Muscle of arm (tissue), 14 donors: ENCODE measurements at places on chromosomes 13 and 19.

DNA sequence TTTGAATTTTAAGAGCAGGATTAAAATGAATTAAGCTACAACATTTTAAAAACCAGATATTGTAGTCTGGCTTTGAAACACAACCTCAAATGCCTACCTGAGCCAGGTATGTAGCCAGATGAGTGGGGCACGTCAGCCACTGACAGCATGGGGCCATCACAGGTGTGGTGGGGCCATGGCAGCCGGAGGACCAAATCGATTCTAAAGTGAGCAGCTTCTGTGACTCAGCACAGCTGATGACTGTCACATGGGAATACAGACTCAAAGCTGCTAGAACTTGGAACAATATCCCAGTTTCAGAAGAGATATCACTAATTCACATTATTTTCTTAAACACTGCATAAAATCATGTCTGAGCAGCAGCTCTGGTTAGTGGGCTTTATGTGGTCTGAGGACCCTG, 52.8 kb downstream of the SERP2 start:
- DNase-seq: no peak

GRCh38 chr19:55993492-55993891, 6.9 kb downstream of the NLRP5 start:
- no peak for DNase-seq

DNA sequence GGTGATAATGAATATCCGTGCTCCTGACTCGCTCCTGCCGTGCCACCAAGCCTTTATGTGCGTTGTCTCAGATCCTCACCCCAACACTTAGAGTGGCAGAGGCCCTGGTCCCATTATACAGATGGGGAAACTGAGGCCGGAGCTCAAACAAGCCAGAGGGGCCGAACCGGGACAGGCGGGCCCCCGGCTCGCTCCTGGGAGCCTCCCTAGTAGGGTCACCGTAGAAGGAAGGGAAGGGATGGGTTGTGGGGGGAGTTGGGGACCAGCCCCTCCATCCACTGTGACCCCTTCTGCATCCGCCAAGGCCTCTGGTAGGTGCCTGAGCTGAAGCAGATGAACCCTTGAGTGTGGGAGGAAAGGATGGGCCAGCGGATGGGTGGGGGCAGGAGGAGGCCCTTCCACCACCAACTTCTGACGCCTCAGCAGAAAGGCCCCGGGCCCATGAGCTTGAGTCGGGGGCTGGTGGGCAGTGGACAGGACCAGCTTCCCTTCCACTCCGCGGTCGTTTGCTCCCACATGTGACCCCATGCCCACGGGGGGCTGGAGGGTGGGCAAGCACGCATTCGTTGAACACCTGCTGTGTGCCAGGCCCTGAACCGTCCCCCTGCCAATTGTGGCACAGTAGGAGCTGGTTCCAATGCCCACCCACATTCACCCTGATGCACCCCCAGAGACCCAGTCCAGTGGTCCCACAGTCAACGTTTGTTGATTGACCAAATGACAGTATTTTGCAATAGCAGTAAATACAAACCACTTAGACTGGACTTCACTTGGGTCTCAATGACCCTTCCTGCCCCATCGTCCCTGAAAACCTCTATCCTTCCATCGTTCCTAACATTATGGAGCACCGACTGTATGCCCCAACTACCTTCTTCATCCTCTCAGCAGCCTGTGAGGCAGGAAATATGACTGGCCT, 24.2 kb upstream of the TCF3 start:
- DNase-seq: no peak

- DNase-seq: no peak
These were observed 35.4 kb downstream of the GSX1 start for GRCh38 chr13:27827646-27828045.

GRCh38 chr19:688214-688613, 7.0 kb downstream of the PRSS57 start:
- no peak for DNase-seq

DNA sequence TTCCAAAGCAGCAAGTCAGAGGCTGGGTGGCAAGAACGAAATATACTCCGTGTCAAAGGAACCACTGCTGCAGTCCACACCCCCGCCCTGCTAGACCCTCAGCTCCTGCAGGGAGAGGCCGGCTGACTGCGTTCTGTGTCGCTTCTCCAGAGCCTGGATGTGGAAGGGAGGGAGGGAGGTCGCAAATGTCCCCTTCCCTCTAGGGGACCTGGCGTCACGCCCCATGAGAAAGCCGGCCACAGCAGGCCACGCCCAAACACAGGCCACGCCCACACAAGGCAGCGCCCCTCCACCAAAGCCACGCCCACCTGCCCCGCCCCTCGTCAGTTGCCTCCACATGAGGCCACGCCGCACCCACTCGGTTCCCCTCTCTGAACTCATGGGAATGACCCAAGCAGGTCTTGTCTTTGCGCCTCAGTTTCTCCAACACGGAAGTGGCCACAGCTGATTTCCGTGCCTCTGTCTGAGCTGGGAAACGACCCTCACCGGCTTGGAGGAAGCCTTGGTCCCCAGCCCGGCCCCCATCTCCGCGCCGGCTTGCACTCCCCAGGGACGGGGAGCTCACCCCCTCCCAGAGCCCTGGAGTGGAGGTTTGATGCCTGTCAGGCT, 38.4 kb upstream of the TCF3 start:
- no peak for DNase-seq

DNA sequence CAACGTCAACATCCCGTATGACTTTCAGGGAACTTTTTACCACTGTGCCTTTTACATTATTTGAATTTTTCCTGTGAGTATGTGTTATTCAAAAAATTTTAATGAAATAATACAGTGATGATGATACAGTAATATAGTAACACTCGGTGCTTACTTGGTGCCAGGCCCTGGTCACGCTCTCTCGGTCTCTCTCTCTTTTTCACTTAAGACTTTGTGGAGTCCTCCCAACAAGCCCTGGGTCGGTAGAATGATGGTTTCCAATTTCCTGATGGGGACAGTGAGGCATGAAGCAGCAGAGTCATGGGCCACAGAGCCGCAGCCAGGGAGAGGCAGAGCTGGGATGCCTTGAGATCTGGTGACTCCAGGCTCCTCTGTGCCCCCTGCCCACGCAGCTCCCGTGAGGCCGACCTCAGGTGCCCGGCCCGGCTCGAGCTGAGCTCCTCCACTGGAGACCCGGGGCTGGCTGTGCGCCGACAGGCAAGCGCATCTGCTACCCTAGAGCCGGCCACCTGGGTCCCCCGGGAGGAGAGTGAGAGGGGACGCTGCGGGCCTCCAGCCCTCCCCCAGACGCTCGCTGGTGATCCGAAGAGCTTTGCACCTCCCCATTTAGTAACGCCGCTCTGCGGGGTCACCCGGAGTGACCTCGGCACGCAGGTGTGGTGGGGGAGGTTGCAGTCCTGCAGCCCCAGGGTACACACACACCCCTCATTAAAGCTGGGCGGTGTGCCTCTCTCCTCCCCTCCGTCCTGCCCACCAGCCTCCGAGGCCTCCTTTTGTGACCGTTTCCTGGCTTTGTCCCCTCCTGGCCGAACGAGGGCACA, 4.4 kb upstream of the SBK3 start:
- no peak for DNase-seq

DNA sequence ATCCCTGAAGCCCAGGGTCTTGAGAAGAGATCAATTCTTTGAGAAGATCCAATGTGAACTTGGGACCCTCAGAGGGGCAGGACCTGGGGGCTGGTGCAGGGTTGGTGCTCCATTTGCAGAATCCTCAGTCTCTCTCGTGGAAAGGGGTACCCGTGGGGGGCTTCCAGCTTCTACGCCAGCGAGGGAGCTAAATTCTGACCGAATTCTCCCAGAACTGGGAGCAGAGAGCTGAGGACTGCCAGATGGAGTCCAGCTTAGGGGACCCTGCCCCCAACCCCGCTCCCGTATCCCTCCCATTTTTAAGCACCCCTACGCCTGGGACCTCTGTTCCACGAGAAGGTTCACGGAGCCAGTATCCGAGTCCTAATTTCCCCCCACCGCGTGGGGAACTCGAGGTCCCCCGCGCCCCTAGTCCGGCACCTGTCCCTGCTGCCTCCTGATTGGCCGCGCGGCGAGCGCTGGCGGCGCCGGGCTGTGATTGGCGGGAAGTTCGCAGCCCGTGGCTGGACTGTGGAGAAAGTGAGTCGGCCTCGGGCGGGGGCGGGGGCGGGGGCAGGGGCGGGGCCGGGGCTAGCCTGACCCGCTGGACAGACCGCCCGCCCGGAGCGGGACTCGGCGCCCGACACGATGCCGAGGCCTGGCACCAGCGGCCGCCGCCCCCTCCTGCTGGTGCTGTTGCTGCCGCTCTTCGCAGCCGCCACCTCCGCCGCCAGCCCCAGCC, 4.4 kb upstream of the LTBP4 start:
- no peak for DNase-seq

GRCh38 chr19:6925801-6926751, 38.7 kb downstream of the ADGRE1 start:
- no peak for DNase-seq

GRCh38 chr19:40228863-40229262, 2.4 kb upstream of the CCNP start:
- no peak for DNase-seq

- no peak for DNase-seq
These were observed 857.8 kb downstream of the DIAPH3 start for GRCh38 chr13:59305896-59306295.

- DNase-seq: peak; percentile 6
These were observed 17.9 kb upstream of the OR10H5 start for GRCh38 chr19:15769586-15769985.

- DNase-seq: no peak
These were observed 600.0 kb downstream of the FGF9 start for GRCh38 chr13:22270881-22271280.

DNA sequence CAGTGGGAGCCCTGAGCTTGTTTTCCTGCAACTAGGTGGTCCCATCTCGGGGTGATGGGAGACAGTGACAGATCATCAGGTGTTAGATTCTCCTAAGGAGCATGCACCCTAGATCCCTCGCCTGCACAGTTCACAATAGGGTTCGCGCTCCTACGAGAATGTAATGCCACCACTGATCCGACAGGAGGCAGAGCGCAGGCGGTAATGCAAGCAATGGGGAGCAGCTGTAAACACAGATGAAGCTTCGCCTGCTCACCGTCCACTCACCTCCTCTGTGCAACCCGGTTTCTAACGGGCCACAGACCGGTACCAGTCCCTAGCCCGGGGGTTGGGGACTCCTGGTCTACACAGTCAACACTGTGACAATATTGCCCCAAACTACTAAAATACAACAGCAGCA, 38.8 kb downstream of the CARD8 start:
- no peak for DNase-seq

- no peak for DNase-seq
These were observed 1.0 kb downstream of the AXL start for GRCh38 chr19:41219924-41220567.

GRCh38 chr19:49331616-49332055, 3.6 kb upstream of the CD37 start:
- no peak for DNase-seq

- DNase-seq: no peak
These were observed 62.4 kb downstream of the MPHOSPH8 start for GRCh38 chr13:19695829-19696228.

DNA sequence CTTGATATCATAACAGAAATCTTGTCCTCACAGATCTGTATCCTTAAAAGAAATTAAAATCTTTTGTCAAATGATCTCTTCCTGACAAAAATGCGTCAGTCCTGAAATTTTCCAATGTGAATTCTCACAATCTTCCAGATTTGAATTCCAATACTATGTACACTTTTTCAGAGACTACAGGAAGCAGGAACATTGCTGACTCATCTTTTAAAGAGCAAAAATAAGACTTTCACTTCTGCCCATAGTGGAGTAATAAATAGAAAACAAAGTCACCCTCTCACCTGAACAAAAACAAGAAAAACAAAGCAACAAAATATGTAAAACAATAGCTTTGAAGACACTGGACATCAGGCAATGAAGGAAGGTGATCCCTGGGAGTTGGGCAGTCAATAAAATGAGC, 167.0 kb upstream of the IPO5 start:
- DNase-seq: no peak

DNA sequence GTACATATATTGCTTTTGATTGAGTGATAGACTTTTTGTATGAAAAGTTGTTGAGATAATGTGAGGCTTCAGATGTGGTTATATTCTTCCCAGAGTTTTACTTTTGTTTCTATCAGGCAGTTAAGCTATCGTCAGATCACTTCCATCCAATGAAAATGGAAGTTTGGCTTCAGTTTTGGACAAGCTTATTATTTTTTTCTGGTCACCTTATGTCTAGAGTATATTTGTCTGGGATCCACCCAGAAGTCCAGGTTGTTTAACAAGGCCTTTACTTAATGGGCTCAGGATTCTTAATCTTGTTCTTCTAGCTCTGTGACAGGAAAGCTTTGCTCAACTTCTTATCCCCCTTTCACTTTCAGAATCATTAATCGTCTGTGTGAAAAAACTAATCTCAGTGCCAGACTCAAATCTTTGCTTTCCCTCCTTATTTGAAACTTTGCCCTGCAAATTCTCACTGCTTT, 150.9 kb downstream of the PDS5B start:
- no peak for DNase-seq

DNA sequence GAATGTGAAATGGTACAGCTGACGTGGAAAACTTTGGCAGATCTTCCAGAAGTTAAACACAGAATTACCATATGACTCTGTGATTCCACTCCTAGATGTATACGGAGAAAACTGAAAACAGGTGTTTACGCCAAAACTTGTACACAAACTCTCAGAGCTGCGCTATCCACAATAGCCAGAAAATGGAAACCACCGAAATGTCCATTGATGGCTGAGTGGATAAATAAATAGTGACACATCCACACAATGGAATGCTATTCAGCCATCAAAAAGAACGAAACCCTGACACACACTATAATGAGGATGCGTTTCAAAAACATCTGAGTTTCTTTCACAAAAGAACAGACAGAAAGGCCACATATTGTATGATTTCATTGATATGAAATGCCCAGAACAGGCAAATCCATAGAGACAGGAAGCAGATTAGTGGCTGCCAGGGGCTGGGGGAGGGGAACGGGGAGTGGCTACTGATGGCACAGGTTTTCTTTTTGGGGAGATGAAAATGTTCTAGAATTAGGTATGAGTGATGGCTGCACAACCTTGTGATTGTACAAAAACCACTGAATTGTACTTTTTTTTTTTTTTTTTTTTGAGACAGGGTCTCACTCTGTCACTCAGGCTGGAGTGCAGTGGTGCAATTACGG, 33.0 kb downstream of the IL12RB1 start:
- DNase-seq: no peak

- no peak for DNase-seq
These were observed 54.6 kb downstream of the LACC1 start for GRCh38 chr13:43934273-43934672.

- peak; percentile 69 for DNase-seq
These were observed 141.0 kb downstream of the POSTN start for GRCh38 chr13:37457612-37458011.
